ENCODE measurements at places on chromosomes 1 and 21.

GRCh38 chr1:168893359-168893801 lies 164.4 kb upstream of the DPT start:
- no peak for DNase-seq

DNA sequence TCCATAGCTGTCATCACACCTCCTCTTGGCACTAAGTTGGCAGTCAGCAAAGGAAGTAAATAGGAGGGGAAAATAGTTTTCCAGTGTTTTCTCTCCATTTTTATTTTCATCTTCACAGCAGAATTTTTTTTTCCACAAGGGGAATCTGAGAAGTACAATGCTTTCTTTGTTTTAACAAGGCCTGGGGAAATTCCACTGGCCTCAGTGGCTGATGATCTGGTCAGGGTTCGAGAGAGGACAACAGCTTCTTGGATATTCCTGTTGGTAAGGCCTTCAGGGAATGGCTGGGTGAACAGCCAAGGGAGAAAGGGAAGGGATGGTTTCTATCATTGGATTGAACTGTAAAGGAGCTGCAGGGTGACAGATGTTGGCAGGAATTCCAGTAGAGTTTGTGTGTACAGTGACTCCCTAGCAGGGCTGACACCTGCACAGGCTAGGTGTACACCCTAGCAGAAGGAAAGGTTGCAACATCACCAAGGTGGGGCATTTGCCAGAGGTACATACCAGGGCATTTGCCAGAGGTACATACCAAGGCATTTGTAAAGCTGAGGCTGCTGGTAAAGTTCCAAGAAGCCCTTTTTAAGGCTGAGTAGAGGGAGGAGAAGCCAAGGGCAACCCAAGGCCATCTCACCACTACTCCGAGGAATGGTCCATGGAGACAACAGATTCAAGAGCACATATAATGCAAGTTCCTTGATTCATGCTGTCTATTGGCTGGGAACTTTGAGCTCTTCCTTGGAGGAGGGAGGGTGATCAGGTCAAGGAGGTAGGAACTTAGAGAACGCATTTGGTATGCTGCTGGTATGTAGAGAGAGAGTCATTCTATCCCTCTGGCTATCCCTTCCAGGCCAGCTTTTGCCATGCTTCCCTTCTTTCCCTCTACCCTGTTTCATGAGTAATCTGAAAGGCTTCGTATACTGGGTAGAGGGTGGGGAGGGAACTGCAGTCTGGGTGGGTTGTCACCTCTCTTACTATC lies 3.1 kb downstream of the GJA5 start:
- no peak for DNase-seq

- DNase-seq = no peak
Observed at GRCh38 chr1:27338751-27339150, 3.1 kb upstream of the SYTL1 start.

- no peak for DNase-seq
Observed at GRCh38 chr21:19013916-19014315, 610.3 kb upstream of the TMPRSS15 start.

GRCh38 chr1:10943991-10944730 lies 68.3 kb upstream of the TARDBP start:
- peak; percentile 14 for DNase-seq

- DNase-seq = no peak
Observed at GRCh38 chr1:51537568-51537967, 18.5 kb upstream of the EPS15 start.

- no peak for DNase-seq
Observed at GRCh38 chr1:30880678-30881318, 27.8 kb downstream of the SDC3 start.

- no peak for DNase-seq
Observed at GRCh38 chr1:228872080-228872479, 136.8 kb downstream of the RHOU start.

DNA sequence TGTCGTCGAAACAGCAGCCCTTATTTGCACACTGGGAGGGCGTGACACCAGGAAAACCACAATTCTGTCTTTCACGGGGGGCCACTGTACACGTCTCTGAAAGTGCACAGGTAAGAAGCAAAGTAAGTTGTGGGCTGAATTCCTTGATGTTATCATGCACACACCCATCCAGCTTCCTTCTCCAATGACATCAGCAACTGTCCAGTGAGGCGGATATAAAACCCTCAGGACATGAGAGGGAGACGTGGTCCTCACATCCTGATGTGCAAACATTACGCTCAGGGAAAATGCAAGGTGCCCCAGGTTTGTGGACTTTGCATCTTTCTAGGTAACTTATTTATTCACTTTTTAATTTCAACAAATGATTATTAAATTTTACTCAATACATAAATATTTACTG lies 3.0 kb downstream of the TFF1 start:
- no peak for DNase-seq

DNA sequence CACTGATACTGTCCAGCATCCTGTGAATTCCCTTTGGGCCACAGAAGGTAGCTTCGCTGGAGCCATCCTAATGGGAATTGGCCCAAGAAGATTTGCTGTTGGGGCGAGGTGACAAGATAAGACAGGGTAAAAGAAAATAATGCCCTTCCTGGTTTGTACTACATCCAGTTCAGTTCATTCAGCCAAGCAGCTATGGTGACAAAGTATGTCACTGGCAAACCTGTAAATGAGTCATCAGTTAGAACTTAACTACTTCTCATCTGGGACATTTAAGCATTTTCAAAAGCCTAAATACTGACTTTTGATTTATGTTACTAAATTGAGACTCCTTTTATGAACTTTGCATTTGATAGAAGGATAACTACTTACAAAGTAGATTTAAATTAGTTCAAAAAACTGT lies 54.2 kb downstream of the WDR64 start:
- DNase-seq = no peak

DNA sequence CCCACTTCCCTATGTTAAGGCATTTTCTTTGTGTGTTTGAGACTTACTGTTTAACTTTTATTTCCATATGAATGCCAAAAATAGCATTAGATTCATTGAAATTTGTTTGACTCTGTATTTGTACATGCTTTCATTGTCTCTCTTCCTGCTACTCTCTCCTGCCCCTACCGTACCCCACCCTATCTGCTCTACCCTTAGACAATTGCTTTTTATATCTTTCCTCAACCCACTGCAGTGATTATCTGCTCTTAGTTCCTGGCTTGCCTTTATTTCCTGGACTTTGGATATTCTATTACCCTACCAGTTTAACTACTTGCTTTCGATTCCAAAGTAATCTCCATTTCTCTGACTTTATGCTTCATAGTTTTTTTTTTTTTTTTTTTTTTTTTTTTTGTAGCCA lies 10.5 kb downstream of the RAVER2 start:
- DNase-seq = no peak

- no peak for DNase-seq
Observed at GRCh38 chr1:4016351-4017130, 116.5 kb upstream of the C1orf174 start.
